Progenitor cell of endocrine pancreas (in vitro differentiated cells): ENCODE measurements at places on chromosomes 3 and 15.

GRCh38 chr3:177589911-177590381 lies 392.7 kb upstream of the TBL1XR1 start:
- no peak for DNase-seq

DNA sequence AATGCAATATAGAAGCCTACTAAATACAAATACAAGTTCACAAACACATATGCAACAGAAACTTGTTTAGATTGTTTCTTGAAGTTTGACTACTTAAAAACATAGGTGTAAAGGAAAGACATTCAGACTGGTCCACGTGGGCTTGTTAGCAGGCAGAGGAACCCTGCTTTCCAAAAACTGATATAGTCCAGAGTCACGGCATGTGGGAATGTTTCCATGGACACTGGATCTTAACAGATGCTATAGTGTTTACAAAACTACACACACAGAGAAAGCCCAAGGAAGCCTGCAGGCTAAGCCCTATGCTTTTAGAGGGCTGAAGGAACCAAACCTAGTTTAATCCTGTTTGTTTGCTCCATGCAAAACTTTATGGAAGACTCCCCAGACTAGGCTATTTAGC lies 45.2 kb upstream of the LRRC58 start:
- no peak for DNase-seq

DNA sequence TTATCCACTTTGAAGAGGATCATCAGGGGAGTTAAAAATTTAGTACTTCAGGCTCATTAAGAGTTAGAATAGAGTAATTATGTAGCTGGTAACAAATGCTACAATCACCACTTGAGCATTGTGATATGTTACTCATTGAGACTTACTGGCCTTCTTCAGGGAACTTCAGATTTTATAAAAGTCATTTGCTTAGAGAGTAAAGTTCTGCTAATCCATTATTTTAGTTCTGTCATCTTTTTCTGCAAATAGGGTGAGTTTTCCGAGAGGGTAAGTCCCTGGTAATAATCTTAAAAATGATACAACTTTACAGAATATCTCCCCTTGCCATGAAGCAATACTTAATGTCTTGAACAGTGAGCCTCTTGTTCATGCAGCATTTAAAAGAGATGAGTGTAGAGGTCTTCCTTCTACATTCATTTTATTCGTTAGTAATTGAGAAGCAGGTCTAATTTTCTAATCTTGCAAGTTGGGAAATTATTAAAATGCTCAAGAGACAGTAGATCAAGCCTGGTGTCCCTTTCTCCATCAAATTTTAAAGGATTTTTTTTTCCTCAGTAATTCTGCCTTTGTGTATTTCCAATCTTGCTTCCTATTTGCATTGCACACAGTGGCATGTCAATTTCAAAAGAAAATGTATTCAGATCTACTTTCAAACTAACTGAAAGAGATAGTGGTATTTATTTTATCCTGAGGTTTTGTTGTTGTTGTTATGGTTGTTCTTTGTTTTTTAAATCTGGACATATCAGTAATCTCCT lies 52.6 kb downstream of the MBNL1 start:
- DNase-seq = no peak

DNA sequence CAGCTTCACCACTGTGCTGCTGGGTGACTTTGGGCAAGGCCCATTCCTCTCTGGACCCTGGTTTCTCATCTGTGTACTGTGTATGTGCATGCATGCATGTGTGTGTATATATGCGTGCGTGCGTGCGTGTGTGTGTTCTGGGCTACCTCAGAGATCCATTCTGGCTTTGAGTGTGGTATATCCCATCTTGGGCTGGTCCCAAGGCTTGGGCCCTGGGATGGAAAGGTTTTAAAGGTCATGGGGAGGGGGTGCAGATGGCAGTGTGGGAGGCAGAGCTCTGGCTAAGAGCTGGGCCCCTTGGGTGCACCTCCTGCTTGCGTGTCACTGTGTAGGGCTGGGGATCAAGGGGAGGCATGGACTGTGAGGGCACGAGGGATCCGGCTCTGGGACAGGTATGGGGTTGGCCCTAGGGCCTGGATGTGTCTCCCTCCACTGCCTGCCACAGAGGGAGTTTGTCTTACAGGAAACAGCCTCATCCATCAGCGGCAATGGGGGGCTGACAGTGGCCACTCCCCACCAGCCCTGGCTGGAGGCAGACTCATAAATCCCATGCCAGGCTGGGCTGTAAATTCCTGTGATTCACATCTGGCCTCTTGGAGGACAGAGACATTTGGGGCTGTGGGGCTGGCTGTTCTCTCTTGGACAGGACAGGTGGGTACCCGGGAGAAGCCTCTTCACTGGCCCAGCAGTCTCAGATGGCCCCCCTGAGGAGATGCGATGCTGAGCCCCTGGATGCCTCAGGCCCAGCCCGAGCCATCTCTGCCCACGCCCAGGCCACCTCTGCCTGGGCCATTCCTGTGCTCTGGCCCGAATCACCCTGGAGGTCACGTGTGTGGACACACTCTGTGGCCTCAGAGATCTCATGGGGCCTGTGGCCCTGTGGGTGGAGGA lies 21.4 kb upstream of the CSPG4 start:
- no peak for DNase-seq

DNA sequence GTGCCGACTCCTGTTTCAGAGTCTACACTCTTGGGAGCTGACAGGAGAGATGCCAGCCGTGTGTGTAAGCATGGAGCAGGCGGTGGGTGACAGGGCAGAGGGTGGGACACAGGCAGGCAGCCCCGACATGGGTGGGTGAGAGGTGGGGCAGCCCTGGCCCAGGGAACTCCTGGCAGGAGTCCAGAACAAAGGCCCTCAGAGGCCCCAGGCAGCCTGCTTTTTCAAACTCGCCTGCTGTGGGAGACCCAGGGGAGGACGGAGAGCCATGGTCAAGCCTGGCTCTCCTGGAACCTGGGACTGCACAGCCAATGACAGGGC lies 29.3 kb upstream of the SLC41A3 start:
- DNase-seq = no peak

DNA sequence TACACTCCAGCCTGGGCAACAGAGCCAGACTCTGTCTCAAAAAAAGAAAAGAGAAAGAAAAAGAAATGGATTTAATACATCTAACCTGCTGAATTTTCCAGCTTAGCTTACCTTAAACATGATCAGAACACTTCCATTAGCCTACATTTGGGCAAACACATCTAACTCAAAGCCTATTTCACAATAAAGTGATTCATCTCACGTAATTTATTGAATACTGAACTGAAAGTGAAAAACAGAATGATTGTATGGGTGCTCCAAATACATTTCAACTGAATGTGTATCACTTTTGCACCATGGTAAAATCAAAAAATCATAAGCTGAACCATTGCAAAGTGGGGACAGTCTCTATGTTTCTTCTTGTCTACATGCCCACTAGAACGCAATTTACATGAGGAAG lies 9.0 kb downstream of the PIK3R4 start:
- DNase-seq = no peak

DNA sequence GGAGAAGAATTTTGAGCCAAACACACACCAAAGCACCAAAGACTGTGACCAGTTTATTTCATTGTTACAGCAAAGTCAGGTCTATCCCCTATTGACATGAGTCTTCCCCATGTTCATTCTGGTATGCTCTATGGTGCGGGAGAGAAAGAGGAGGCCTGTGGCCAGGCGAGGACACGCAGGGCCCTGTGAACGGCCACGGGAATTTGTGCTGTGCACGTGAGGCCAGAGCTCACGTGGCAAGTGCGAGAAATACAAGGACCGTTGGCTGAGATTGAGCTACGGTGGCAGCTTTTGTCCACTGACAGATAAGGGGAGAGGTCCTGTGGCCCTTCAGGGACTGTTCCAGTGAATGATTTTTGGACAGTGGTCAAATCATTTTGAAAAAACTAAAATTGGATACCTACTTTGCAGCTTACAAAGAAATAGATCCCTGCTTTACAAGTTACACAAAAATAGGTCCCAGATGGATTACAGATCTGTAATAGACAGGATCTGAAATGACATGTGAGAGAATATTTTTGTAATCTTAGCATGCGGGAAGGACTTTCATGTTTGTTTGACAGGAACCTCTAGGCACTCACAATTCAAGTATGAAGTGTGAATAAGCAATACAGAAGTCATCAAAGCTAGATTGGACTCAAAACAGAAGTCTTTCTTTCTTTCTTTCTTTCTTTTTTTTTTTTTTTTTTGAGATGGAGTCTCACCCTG lies 9.2 kb downstream of the ZSCAN2 start:
- DNase-seq = no peak

DNA sequence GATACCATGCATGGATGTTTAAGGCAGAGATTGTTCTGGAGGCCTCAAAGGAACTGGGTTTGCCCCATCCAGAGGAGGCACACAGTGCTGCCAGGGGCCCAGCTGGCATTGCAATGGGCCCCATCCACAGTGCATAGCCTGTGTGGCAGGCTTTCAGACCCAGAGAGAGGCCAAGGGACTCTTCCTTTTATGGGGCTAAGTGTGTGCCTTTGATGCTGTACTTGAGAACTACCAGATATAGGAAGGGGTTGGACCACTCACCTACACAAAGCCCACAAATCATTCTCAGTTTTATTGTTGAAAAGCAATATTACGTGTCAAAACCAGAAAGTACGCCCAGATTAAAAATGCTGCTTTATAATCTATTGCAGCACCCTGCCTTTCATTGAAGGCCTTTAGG lies 134.9 kb downstream of the EPHB1 start:
- DNase-seq = no peak

DNA sequence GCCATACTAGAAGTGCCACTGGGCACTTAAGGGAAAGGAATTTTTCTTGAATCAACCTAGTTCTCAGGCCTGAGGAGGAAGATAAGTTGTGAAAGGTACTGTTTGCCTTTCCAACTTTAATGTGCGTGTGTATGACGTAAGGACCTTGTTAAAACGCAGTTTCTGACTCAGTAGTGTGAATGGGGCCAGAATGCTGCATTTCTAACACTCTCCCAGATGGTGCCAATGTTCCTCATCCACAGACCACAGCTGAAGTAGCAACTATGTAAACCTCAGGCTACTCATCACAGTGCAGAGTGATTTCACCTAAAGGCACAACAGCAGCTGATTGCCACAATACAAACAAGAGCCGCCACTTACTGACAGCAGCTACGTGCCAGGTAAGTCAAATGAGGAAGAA lies 103.6 kb downstream of the OTOL1 start:
- DNase-seq = no peak

DNA sequence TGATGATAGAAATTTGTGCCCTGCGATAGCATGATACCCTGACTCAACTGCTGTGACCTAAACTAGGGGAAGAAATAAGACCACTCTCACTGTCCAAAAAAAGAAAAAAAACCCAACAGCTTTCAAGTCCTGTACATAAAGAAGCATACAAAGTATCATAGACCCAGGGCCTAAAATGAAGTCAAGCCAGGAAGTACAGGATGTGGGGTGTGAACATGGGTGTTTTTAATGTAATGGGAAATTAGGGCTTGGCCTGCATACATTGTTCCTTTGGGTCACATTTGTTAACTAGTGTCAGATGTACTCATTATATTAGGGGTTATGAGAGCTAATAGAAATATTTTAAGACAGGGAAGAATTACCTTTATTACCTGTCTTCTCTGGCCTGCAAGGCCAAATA lies 200.5 kb upstream of the BHLHE40 start:
- DNase-seq = no peak

GRCh38 chr3:175260145-175260794 lies 401.1 kb downstream of the NAALADL2 start:
- DNase-seq = no peak

GRCh38 chr3:126054870-126055269 lies 29.1 kb downstream of the SLC41A3 start:
- no peak for DNase-seq

- DNase-seq = no peak
Measured at GRCh38 chr3:140695361-140696061, 17.6 kb downstream of the TRIM42 start.

- no peak for DNase-seq
Measured at GRCh38 chr3:66304293-66304692, 83.5 kb downstream of the SLC25A26 start.

GRCh38 chr3:165778456-165778855 lies 58.8 kb downstream of the BCHE start:
- DNase-seq = no peak

DNA sequence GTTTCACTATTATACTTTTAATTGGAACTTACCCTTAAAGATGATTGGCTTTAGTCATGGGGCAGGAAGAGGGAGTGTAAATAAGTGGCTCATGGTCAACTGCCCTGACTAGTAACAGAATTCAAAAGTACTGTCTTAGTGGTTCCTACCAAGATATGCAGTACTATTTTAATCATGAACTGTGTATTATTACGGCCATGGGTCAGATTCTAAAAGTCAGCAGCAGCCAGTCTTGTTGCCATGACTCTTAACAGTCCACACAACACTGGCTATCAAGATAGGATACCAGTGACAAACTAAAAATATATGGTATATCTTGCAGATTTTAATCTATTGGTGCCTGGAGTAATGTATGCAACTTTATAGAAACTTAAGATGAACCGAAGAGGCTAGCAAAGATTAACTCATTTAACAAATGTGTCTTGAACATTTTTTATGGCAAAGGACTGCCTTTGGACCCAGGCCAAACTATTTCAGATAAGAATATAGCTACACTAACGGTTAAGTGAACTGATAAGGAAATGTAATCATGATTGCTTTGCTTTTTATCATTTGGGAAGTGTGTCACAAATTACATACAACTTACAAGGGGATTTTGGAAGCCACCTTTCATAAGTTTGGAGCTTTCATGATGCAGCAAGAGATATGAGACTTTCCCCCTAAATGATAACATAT lies 163.7 kb downstream of the TCF12 start:
- DNase-seq = no peak

- no peak for DNase-seq
Measured at GRCh38 chr3:149575961-149576564, 81.8 kb downstream of the WWTR1 start.

- DNase-seq = no peak
Measured at GRCh38 chr3:130895690-130896488, 2.0 kb downstream of the ATP2C1 start.

- no peak for DNase-seq
Measured at GRCh38 chr15:36999778-37000177, 100.6 kb downstream of the MEIS2 start.

GRCh38 chr15:33089878-33090757 lies 104.4 kb downstream of the FMN1 start:
- no peak for DNase-seq

- no peak for DNase-seq
Measured at GRCh38 chr3:8972639-8973038, 9.4 kb upstream of the RAD18 start.

GRCh38 chr15:80999623-81000036 lies 1.1 kb upstream of the TLNRD1 start:
- DNase-seq = no peak

DNA sequence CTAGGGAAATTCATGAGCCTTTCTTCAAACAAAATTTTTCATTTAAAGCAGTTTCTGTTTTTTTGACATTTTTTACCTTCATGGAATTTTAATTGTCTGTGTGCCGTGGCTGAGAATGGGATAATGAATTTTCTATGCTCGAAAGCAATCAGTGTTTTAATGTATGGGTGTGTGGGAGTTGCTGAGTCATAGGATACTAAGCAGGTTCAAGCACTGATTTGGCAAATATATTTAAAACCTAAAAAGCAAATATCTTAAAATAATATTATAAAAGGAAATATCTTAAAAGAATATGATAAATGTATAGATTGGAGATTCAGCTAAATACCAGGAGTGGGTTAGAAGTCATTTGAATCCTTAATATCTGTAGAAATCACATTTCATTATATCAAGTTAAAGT lies 173.6 kb upstream of the LRRFIP2 start:
- DNase-seq = no peak
